ENCODE measurements at places on chromosomes 2 and 18.
A peak's percentile ranks its signal among the peaks of the same experiment; 100 is the strongest.

- no peak for DNase-seq
Observed at GRCh38 chr2:51595836-51596235, 563.9 kb upstream of the NRXN1 start.

- DNase-seq = no peak
Observed at GRCh38 chr2:122927710-122928557, 1097.2 kb upstream of the CNTNAP5 start.

- no peak for DNase-seq
Observed at GRCh38 chr18:3508576-3509549, 58.9 kb downstream of the TGIF1 start.

- peak; percentile 27 for DNase-seq
Observed at GRCh38 chr2:43228321-43228751, 1.9 kb upstream of the ZFP36L2 start.

- no peak for DNase-seq
Observed at GRCh38 chr2:210544831-210545230, 11.6 kb upstream of the CPS1 start.

DNA sequence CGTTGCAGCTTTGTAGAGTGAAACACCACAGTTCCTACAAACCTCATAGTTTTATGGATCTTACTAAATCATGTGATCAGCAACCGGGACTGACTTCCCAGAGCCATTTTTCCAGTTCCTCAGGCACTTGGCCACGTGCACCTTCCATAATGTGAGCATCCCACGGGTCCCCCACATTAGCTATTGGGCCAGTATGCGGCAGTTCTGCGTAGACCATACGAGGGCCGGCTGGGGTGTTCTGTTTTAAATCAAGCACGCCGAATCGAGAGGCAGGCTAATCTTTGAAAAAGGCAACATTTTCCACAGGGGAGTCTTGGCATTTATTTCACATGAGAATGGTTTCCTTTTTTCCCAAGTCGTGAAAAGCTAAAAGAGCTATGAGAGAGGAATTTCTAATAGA lies 135.6 kb upstream of the CCDC195 start:
- DNase-seq = no peak

DNA sequence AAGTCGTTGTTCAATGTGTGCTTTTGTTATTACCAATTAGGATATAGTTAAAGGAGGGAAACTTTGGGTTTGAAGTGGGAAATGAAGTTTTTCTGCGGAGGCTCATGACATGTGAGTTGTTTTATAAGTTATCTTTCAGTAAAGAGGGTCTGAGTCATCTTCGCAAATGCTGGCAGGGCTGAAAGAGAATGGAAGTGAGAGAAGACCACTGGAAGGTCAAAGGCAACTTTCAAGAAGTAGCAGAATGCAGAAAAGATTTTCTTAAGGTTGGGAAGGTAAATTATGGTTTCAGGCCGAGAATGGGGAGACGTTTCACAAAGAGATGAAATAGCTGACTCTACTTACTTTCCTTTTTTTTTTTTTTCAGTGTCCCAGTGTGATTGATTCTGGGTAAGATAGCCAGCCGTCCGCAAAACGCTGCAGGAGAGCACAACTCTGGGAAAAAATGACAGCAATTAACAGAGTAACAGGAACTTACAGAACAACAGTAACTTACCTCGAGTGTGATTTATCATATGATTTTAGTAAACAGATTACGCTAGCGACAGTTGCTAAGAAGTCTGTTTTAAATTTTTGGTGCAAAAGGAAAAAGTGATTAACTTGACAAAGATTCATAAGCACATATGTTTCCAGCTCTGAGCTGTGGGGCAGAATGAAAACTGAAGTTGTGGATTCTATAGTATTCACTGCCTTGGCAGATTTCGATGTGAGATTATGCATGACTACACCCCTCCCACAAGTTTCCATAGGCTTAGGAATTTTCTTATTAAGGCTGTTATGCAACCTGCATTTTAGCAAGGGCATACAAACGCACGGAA lies 46.8 kb upstream of the ACTR3 start:
- peak; percentile 94 for DNase-seq

GRCh38 chr2:95526360-95527341 lies 42.1 kb upstream of the TRIM43B start:
- DNase-seq = peak; percentile 83

DNA sequence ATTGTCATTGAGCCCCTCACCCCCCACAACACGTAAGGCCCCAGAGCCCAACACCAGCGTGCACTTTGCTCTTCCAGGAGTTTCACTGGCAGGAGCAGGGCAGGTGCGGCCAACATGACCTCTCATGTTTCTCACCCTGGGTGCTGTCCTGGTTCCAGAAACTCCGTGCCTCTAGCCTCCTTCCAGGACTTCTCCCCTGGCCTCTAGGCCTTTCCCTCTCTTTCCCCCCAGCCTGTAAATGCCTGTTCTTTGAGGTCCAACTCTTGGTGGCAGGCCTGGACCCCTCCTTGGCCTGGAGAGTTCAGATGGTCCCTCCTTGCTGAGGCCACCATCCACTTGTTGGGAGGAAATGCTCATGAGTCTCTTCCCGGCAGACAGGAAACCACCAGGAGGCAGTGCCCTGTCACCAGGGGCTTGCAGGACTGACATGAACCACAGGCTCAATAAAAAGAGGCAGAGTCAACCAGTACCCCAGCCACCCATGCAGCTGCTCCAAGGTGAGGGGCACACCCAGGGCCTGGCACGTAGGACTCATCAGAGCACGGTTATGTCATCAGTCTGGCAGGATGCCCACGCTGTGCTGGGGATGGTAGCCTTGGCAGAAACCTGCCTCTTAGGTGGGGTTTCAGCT lies 1.5 kb downstream of the MALL start:
- no peak for DNase-seq

DNA sequence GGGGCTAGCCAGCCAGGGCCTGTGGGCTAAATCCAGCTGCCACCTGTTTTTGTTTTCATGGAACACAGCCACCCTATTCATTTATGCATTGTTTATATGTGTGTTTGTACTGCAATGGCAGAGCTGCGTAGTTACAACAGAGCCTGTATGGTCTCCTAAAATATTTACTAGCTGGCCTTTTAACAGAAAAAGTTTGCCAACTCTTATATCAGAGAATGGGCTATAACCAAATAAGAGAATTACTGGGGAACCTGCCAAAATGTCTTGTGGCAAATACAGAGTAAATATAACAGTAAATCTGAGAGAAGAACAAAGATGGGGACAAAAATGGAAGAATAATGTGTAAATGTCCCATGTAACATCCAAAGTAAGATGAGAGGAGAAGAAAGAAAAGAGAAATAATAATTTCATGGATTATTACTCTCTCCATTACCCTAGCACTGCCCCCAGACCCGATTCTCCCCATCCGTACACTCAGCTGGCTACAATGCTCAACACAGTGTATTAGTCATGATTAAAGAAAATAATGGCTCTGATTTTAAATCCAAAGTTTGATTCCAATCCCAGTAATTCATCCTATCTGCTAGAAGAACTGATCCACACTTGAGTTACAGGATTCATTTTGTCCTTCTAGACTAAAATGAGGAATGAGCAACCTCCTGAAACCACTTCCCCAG lies 249.3 kb downstream of the LRATD1 start:
- no peak for DNase-seq

DNA sequence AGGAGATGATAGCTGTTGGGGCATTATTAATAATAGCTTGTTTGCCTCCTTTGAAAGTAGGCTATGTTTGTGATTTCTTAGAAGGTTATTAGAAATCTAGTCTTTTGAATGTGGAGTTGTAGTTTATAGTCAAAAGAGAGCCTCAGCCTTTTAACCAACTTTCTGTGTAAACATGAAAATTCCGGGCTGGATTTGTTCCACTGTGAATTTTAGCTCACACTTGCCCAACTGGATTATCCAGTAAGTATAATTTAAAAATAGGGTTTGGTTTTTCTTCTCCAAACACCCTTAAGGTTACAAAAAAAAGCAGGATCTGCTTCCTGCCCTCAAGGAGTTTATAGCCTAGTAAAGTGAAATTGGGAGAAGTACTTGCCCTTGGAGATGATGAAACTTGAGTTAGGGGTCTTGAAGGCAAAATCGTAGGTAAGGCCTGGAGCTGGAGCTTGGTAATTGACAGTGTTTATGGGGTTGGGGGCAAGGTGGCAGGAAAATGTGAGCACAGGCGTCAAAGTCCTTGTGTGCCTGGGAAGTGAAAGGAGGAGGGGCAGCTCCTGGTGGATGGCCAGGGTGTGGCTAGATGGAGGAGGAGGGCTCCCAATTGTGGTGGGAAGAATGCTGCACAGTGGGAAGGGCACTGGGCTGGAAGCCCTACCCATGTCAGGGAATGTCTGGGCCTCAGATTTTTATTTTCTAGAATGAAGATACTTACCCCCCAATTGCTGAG lies 21.3 kb downstream of the ITGA6 start:
- no peak for DNase-seq

DNA sequence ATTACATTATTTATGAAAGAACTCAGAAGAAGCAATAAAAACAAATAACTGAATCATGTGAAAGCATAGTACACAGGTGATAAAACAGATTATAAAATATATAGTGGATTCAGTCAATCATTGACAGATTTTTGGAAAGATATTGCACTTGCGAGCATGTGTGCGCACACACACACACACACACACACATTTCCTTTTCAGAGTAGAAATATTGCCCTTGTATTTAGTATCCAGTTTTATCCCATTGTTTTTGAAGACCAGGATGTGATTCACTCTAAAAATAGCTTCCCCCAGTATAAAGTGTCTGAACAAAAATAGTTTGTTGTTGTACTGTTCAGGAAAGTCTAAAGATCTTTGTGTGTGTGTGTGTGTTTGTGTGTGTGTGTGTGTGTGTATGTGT lies 145.5 kb downstream of the CALCRL start:
- peak; percentile 14 for DNase-seq

GRCh38 chr2:10264506-10265328 lies 38.0 kb upstream of the HPCAL1 start:
- DNase-seq = no peak

DNA sequence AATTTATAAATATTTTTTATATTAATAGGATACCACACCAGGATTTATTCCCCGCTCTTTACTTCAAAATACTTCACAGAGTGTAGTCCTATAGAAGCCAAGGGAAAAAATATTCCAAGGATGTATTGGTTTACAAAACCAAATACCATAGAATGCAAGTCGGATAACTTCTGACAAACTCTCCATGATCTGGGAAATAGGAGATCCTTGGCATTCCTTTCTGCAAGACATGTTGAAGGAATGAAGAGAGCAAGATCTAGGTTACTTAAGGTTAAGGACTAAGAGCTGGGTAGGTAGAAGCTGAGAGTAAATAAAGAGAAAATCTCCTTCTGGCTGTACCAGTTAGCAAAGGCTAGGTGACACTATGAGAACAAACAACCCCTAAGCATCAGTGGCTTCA lies 141.2 kb downstream of the LRATD1 start:
- no peak for DNase-seq

DNA sequence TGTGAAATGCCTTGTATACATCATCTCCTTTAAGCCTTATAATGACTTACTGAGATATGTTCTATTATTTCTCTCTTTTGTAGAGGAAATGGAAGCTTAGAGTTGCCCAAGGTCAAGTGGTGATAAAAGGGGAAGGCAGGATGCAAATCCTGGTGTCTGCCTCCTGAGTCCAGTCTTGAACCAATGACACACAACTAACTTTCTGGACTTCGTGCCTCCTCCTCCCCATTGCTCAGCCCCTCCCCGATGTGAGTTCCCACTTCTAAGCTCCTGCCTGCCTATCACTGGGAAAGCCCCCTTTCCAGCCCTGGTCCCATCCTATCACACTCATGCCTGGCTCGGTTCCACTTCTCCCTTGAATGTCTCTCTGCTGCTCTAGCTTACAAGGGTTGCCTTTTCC lies 6.9 kb upstream of the CTIF start:
- DNase-seq = no peak

- no peak for DNase-seq
Observed at GRCh38 chr2:8528863-8529262, 153.0 kb upstream of the ID2 start.

DNA sequence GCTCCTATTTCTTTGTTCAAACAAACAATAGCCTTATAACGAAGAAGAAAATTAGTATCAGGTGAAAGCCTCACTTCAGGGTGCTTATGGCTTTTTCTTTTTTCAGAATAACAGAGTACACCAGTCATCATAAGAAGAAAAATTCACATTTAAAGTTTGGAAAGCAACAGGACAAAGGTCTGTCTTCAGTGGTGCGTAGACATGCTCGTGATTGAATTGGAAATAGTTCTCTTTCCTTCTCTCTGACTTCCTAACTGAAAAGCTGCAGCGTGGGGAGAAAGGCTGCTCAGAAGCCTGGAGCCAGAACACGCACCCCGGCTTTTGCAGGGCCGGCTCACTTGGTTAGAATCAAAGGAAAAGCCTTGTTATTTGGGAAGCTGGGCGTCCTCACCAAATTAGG lies 127.6 kb upstream of the ZNF516 start:
- DNase-seq = no peak

DNA sequence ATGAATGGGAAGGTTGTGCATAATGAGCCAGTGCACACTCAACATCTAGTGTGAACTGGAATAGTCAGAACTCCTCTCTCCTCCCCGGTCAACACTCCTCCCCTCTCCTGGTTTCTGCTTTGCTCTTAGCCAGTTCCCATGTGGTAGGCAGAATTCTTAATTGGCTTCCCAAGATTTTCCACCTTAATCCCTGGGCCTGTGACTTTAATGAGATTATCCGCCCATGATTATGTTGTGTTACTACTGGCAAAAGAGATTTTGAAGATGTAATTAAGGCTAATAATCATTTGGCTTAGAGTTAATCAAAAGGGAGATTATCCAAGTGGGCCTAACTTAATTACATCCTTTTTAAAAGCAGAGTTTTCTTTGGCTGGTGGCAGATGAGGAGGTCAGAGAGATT lies 34.2 kb upstream of the REV1 start:
- DNase-seq = no peak

DNA sequence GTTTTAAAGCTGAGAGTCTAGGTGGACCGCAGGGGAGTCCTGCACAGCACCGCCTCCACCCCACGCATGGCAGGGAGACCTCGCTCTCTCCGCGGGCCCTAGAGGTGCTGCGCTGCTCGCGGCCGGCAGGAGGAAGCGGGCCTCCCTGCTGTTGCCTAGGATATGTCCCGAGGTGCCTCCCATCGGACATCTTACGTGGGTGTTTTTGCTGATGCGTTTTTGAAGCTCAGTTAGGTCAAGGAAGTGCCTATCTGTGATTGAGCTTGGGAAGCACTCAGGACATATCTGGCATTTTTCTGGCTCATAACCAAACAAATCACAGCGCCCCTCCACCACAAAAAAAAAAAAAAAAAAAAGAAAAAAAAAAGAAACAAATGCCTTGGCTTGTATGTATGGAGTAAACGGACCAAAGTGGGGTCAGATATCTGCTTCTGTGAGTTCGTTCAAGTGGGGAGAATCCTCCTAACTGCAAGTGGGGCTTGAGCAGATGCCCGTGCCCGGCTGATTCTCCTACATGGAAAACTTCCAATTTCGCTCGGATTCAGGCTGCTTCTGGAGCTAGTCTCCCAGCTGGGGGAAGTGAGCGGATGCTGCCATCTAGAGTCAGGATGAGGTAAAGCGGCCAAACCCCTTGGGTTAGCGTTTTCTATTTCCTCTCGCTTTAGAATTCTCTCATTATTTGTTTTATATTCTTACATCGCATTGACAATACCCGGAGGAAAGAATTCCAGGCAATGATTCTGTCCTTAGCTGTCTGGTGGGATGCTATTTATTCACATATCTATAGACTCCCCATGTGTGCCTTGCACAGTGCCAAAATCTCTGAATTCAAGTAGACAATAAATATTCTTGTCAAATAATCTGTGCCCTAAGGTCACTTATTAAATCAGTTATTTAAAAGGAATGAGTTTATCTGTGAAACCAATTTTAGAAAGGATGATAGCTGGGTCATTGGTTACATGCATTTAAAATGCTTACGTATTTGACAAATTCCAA lies 95.3 kb downstream of the CD8B2 start:
- peak; percentile 93 for DNase-seq
